ENCODE measurements at places on chromosomes 11 and 22.
A peak's percentile ranks its signal among the peaks of the same experiment; 100 is the strongest.

DNA sequence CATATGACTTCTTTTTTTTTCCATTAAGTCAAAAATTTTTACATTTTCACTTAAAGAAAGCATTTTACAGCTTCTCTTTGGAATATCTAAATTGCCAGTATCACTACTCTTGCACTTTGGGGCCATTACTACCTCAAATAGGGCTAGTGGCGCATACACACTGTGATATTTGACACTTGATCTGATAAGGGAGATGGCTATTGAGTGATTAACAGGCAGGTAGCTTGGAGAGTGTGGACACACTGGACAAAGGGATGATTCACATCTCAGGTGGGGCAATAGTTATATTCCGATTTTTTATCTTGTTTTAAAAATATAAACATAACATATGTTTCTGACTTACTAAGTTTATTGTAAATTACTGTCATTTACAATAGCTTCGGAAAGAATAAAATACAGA lies 2219.9 kb downstream of the LRRC4C start:
- H3K27ac ChIP-seq = no peak overlapping the region
- H3K27me3 ChIP-seq = no peaks in the 10 kb centered on the region
- peaks cover 2% of the 10 kb centered on the region for H3K36me3 ChIP-seq
- peaks cover 7% of the 10 kb centered on the region for H3K4me1 ChIP-seq
- no peak for DNase-seq

DNA sequence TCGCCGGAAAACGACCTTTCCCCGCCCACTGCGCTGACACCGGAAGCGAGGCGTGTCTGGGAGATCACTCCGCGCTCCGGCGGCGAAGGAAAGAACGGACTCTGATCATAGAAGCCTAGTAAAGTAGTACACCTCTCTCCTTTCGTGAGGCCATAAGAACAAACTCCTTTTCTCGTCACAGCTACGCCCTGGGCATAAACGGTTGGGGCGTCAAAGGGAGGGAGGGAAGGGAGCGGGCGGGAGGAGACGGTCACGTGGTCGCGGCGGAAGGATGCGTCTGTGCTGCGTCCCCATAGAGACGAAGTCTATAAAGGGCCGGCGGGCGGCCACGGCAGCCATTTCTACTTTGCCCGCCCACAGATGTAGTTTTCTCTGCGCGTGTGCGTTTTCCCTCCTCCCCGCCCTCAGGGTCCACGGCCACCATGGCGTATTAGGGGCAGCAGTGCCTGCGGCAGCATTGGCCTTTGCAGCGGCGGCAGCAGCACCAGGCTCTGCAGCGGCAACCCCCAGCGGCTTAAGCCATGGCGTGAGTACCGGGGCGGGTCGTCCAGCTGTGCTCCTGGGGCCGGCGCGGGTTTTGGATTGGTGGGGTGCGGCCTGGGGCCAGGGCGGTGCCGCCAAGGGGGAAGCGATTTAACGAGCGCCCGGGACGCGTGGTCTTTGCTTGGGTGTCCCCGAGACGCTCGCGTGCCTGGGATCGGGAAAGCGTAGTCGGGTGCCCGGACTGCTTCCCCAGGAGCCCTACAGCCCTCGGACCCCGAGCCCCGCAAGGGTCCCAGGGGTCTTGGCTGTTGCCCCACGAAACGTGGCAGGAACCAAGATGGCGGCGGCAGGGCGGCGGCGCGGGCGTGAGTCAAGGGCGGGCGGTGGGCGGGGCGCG lies at the start of gene ATF4:
ATF4 (plus strand) TSS at position 337 of the 880 bp plus-strand sequence. CDS start 884 bp downstream, outside the sequence.
- peaks cover 48% of the 10 kb centered on the region for H3K4me1 ChIP-seq
- peak within 1 kb of the TSS; percentile 100 for H3K27ac ChIP-seq
- H3K36me3 ChIP-seq = peaks cover 34% of the 10 kb centered on the region
- H3K27me3 ChIP-seq = peaks cover 2% of the 10 kb centered on the region
- DNase-seq = peak; percentile 91

DNA sequence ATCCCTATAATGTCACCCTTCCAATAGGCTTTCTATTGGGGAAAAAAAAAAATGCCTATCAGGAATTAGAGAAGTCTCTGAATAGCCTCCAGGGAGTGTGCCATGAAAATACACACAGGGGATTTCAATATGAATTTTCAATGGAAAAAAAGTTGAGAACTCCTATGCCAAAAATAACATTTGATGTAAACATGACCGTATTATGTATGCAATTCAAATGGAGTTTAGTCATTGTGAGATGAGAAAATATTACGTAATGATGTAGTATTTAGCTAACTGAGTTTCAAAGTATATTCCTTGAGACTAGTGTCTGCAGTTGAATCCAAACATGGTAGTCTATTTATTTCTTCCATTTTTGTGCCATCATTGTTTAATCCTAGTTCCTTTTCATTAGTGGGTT lies 182.3 kb downstream of the BLID start:
- H3K4me1 ChIP-seq = peaks cover 20% of the 10 kb centered on the region
- no peak for DNase-seq
- H3K27me3 ChIP-seq = no peaks in the 10 kb centered on the region
- no peaks in the 10 kb centered on the region for H3K36me3 ChIP-seq
- H3K27ac ChIP-seq = no peak overlapping the region

DNA sequence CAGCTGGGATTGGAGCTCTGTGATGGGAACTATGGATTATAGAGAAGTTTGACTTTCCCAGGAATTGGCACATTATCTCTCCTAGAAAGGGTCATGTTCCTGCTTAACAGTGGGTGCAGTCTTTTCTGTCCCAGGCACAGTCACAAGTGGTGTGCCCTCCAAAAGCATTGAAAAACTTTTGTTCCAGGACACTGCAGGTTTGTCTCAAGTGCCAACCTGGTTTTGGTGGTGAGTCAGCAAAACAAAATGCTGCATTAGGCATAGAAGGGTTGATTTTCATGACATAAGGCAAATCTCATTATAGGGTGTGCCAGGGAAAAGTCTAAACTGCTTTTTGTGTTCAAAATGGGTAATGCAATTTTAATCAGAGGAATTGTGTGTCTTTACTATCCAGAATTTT lies 4.9 kb downstream of the HTATIP2 start:
- no peak overlapping the region for H3K4me3 ChIP-seq
- peaks cover 32% of the 10 kb centered on the region for H3K4me1 ChIP-seq
- no peaks in the 10 kb centered on the region for H3K27me3 ChIP-seq
- no peak for DNase-seq
- no peaks in the 10 kb centered on the region for H3K36me3 ChIP-seq

GRCh38 chr11:46907606-46908005 lies 10.7 kb downstream of the LRP4 start:
- H3K27ac ChIP-seq = no peak overlapping the region
- no peaks in the 10 kb centered on the region for H3K27me3 ChIP-seq
- no peak for DNase-seq
- peaks cover 23% of the 10 kb centered on the region for H3K4me1 ChIP-seq

GRCh38 chr11:109706945-109707344 lies 285.0 kb downstream of the C11orf87 start:
- no peaks in the 10 kb centered on the region for H3K36me3 ChIP-seq
- H3K4me1 ChIP-seq = peaks cover 23% of the 10 kb centered on the region
- H3K4me3 ChIP-seq = no peak overlapping the region
- no peak for DNase-seq
- peaks cover 3% of the 10 kb centered on the region for H3K27me3 ChIP-seq

GRCh38 chr11:94171693-94172440 lies 43.2 kb downstream of the PANX1 start:
- peaks cover 12% of the 10 kb centered on the region for H3K36me3 ChIP-seq
- no peaks in the 10 kb centered on the region for H3K27me3 ChIP-seq
- H3K27ac ChIP-seq = no peak overlapping the region
- H3K4me3 ChIP-seq = no peak overlapping the region

DNA sequence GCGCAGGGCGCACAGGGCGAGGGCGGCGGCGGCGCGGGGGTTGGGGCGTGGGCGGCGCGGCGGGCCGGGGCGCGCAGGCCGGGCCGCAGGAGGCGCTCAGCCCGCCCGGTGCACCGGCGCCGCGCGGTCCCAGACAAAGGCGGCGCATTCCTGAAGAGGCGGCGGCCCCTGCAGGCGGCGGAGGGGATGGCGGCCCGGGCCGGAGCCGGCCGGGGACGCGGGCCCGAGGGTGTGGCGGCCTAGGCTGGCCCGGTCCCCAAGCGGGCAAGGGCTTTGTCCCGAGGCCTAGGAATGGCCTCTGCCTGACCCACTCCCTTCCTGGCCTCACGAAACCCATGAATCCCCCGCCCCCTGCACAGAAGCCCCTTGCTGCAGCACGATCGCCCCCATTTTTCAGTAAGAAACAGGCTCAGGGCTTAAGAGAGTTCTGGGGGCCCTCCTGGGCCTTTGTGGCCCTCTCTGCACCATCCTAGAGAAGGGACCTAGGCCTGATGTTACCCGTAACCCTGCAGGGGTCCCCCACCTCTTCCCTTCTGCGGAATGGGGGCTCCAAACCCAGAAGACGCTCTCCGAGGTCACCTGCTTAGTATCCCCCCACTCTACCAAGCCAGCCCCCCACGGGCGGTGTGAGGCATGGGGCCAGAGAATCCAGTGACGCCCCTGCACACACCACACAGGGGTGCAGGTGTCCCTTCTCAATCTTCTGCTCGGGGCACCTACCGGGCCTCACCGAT lies at the start of gene RTN4R:
RTN4R (minus strand) TSS at position 40 of the 734 bp plus-strand sequence. CDS start 226 bp downstream, outside the sequence.
- H3K27ac ChIP-seq = peak within 1 kb of the TSS; percentile 82
- H3K4me3 ChIP-seq = peak within 1 kb of the TSS; percentile 63
- no peaks in the 10 kb centered on the region for H3K36me3 ChIP-seq
- peaks cover 7% of the 10 kb centered on the region for H3K4me1 ChIP-seq

DNA sequence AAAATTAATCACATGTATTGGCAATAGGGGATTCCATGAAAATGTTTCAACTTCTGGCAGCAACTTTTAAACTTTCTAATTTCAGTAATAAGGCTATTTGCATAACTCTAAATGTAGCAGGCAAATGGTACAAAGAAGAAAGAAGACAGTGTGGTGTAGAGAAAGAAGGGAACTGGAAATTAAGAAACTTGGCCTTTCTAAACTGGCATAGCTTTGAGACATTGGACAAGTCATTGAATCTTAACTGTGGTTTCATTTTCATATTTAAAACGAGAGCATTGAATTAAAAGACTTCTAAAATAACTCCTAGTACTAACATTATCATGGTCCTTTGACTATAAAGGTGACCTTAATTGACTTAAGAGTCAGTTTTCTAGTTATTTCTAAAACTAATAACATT lies 125.0 kb downstream of the UVRAG start:
- no peak overlapping the region for H3K27ac ChIP-seq
- DNase-seq = no peak
- no peaks in the 10 kb centered on the region for H3K4me1 ChIP-seq
- no peaks in the 10 kb centered on the region for H3K27me3 ChIP-seq
- no peaks in the 10 kb centered on the region for H3K36me3 ChIP-seq

- H3K4me1 ChIP-seq = peaks cover 9% of the 10 kb centered on the region
- H3K4me3 ChIP-seq = no peak overlapping the region
- H3K27ac ChIP-seq = no peak overlapping the region
- H3K27me3 ChIP-seq = peaks cover 39% of the 10 kb centered on the region
These were observed 15.2 kb downstream of the KCNQ1 start for GRCh38 chr11:2459796-2460531.

DNA sequence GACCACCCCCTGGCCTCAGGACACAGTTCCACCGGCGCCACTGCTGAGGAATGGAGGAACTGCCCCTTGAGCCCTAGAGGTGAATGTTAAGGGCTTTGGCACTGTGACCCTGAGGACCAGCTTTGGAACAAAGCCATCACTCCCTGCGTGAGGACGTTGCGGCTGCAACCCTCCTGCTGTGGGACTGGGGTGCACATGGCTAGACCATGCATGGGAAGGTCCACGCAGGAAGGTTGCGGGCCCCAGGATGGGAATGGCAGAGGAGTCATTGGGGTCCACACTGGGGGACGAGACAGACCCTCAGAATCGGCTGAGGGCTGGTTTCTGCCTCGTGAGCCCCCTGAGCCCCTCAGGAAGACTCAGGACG lies 6.4 kb upstream of the ADORA2A start:
- no peaks in the 10 kb centered on the region for H3K36me3 ChIP-seq
- H3K4me3 ChIP-seq = no peak overlapping the region
- peaks cover 25% of the 10 kb centered on the region for H3K27me3 ChIP-seq
- no peak overlapping the region for H3K27ac ChIP-seq
- DNase-seq = no peak

DNA sequence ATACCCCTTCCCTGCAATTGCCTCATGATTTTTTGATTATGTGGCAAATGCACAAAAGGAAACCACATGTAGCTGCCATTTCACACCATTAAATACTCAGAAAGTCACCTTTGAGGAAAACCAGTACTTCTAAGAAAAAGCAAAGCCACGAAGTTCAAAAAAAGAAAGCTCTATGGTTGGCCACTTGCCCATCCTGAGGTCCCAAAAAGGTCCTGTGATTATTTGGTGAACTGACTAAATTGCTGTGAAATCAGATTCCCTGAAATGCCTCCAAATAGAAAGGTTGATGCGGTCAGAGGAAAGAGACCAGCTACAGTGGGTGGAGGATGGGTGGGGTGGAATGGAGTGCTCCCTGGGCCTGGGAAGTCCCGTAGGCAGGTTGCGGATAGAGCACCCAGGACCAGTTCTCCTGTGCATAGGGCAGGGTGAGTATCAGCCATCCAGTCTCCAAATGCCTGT lies 26.9 kb downstream of the MRPL16 start:
- H3K36me3 ChIP-seq = peaks cover 7% of the 10 kb centered on the region
- no peak overlapping the region for H3K4me3 ChIP-seq
- H3K4me1 ChIP-seq = peaks cover 6% of the 10 kb centered on the region
- DNase-seq = no peak
- H3K27me3 ChIP-seq = no peaks in the 10 kb centered on the region
- H3K27ac ChIP-seq = no peak overlapping the region

DNA sequence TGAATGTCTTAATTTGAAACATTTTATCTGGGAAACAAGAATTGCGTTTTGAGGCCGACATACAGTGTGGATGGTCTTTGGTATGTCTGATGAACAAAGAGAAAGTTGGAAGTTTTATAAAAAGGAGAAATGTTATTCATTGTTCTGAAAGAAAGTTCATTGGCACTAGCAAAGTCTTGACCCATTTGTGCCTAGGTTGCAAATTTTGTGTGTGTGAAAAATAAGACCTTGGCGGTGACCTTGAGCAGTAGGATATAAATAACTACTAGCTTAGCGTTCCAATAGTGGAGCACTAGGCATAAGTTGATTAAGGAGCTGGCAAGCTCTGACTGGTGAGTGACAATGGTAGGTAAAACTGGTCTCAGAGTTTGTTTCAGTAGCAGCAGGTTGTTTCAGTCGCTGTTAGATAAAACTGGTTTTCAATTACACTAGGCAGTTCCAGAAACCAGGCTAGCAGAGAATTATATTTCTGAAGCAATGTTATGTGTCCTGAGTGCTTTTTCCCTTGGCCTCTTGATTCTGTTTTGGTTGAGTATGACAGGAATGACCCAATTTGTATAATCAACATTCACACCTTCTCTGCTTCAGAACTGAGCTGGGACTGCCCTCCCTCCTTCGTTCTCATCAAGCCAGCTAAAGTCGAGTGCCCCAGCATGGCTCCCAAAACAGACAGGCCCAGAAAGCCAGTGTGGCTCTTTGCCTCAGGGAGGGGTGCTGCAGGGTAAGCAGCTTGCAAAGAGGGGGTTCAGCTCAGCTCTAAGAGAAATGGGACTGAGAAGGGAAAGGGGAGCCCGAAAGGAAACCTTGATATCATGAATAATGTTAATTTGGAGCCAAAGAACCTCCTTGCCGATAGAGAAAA lies 85.7 kb downstream of the NTM start:
- no peak overlapping the region for H3K4me3 ChIP-seq
- H3K36me3 ChIP-seq = no peaks in the 10 kb centered on the region
- no peak for DNase-seq
- H3K4me1 ChIP-seq = no peaks in the 10 kb centered on the region
- peaks cover 36% of the 10 kb centered on the region for H3K27me3 ChIP-seq

GRCh38 chr11:93487032-93487483 lies 56.1 kb downstream of the SMCO4 start:
- H3K36me3 ChIP-seq = no peaks in the 10 kb centered on the region
- no peak for DNase-seq
- H3K4me3 ChIP-seq = no peak overlapping the region
- H3K27me3 ChIP-seq = no peaks in the 10 kb centered on the region

GRCh38 chr11:108813086-108813485 lies 148.2 kb downstream of the DDX10 start:
- H3K27ac ChIP-seq = no peak overlapping the region
- H3K4me3 ChIP-seq = no peak overlapping the region
- no peak for DNase-seq
- no peaks in the 10 kb centered on the region for H3K4me1 ChIP-seq

All from mesothelial cell of epicardium (in vitro differentiated cells).